ENCODE measurements at places on chromosomes 16 and 17.

DNA sequence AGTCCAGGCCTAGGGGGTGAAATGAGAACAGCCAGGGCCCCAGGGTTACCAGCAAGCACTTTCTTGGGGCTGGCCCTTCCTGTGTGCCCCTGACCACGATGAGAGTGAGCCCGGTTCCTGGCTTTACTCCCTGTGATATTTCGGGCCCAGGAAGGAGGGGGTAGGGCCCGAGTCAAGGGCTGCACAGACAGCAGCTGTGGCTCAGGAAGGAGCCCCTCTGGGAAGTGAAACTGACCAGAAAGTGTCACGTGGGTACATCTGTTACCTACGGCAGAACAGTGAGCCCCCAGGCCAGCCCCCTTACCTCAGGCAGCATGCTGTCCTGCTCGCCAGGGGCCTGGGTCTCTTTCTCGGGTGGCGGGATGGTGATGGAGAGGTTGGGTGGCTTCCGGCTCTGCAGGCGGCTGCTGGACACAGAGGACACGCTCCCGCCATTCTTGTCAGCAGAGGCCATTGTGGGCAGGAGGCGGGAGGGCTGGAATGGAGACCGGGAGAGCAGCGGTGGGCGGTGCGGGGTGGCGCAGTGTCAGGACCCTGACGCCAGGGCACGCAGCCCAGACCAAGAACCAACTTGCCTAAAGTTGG, 13.8 kb downstream of the AANAT start:
- DNase-seq: no peak

DNA sequence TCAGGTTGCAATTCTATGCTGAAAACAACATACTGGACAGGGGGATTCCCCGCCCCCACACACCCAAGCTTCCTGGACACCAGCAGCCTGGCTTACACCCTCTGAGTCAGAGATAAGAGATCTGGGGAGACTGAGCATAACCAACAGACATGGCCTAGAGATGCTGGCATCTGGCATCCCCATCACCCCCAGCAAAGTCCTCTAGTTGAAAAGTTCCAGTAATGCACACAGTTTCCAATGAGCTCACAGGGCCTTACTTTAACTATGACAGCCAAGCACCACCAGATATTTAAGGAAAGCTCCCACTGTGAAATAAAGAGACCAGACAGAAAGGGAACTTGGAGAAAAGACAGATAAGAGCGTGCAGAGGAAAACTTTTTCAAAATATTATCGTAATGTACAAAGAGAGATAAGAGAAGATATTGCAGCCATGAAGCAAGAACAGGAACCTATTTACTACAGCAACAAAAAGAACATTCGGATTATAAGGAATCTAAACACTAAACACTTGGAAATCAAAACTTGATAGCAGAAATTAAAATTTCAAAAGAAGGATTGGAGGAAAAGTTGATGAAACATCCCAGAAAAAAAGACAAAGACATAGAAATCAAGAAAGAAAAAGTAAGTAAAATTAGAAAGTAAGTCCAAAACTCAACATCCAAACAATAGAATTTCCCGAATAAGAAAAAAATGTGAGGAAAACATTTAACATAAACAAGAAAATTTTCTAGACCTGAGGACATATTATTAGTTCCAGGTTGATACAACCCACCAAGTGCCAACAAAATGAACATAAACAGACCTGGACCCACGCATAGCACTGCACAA, 17.2 kb upstream of the ALOX15 start:
- DNase-seq: no peak

- peak; percentile 37 for DNase-seq
These were observed 62.4 kb downstream of the BAIAP2 start for GRCh38 chr17:81097134-81097942.

- no peak for DNase-seq
These were observed 78.6 kb upstream of the CCL2 start for GRCh38 chr17:34176440-34176839.

DNA sequence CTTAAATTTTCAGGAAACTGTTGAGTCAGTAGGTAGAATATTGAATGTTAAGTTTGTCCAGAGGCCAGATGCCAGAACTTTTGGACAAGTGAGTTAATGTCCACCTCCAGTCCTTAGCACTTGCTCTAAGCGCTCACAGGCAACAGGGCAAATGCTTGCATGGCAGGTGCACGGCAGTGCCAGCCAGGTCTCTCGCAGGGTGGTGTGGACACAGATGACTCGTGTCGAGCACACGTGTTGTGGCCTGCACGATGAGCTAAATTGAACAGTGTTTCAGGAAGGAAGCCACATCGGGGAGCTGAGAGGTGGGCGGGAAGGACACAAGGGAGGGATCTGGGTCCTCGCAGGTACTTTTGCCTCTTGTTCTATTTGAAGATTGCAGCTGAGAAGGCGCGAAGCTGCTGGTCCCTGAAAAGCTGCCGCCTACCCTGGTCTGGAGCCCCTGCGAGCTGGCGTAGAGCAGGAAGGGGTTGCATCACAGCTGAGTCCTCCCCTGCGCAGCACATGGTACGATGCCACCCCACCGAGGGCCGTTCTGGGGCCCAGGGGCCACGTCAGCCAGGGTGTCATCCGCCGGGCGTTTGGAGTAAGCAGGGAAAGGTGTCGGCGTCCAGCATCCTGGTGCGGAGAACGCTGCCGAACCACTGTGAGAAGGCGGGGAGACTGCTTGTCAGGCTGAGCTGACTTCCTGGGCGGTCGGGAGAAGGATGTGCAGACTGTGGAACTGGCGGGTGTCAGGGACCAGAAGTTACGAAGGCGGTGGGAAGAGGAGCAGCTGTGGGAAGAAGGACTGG, 6.3 kb downstream of the RAB40C start:
- DNase-seq: no peak

- DNase-seq: no peak
These were observed 46.1 kb upstream of the NLK start for GRCh38 chr17:27996202-27997043.

- DNase-seq: no peak
These were observed 562.8 kb downstream of the MAF start for GRCh38 chr16:79037521-79038373.

DNA sequence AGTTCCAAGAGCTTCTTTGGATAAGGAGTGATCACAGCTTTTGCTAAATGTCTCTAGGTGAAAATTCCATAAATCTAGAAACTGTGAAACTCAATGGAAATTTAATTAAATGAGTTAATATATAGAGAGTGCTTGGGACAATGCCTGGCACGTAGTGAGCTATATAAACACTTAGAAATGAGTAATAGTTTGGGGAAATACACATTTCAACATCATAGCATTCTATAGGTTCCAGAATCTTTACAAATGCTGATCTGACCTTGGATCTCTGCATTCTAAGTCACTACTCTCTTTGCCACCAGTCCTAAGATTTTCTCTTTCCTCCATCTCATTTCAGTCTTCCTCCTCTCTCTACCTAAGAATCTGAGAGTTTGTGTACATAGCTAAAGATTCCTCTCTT, 175.6 kb downstream of the SOX9 start:
- DNase-seq: no peak

DNA sequence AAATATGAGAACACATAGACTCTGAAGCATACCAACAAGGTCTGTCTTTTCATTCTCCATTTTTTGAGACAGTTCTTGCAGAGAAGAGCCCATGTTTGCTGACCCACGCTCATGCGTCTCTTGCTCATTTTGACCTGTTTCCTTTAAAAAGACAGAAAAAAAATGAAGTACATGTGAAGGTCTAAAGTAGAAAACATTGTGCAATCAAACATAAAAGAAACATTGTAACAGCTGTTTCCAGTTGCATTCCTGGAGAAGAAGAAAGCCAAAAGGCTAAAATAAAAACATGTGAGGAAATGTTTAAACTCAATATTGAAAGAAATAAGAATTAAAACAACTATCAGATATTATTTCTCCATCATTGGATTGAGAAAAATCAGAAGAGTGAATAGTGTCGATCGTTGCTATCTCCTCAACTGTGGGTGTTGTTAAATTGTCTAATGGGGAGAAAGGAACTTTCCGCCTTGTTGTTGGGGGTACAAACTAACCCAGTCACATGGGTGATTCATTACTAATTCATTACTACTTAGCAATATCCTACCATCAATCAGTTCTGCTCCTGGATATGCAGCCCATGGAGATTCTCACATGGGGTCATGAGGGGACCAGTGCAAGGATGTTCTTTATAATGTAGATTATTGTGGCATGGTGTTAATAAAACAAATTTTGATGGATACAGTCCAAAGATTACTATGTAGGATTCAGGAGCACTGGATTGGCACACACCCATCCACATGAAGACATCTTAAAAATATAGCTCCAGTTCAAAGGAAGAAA, 9.5 kb downstream of the ABCA9 start:
- no peak for DNase-seq

GRCh38 chr17:15287538-15288267, 22.6 kb upstream of the PMP22 start:
- no peak for DNase-seq

- DNase-seq: no peak
These were observed 400 bp downstream of the CCDC42 start for GRCh38 chr17:8744086-8744785.

- DNase-seq: no peak
These were observed 88.9 kb downstream of the SDK2 start for GRCh38 chr17:73555199-73555960.

DNA sequence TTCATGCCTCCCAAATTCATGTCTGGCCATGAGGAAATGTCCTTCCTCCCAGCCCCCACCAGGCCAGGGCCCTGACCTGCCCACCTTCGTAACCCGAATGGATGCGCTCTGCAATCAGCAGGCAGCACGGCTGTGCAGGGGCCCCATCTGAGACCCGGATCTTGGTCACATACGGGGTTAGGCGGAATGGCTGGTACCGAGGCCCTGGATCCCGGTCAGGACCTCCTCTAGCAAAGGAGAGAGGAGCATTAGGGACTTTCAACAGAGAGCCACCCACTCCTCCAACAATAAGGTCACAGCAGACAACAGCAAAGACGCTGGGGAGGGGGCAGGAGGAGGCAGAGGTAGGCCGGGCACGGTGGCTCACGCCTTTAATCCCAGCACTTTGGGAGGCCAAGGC, 3.6 kb downstream of the PER1 start:
- no peak for DNase-seq
